ENCODE measurements at places on chromosomes 1 and 21. TPM values are rescaled to one million over a fixed set of nuclear protein-coding genes. Genes with fewer than 3 reads are reported as not detected.
A peak's percentile ranks its signal among the peaks of the same experiment; 100 is the strongest.

GRCh38 chr1:172599912-172600311 is 59.0 kb upstream of the FASLG start:
- no peak for DNase-seq

The S100A1 gene
- total RNA-seq, result not detected

The SAMD13 gene
- 1.6 TPM for total RNA-seq

- DNase-seq, result peak; percentile 62
Observed at GRCh38 chr1:147072482-147073432, 99.5 kb downstream of the PRKAB2 start.

The PDIK1L gene
- total RNA-seq, result 11.4 TPM

DNA sequence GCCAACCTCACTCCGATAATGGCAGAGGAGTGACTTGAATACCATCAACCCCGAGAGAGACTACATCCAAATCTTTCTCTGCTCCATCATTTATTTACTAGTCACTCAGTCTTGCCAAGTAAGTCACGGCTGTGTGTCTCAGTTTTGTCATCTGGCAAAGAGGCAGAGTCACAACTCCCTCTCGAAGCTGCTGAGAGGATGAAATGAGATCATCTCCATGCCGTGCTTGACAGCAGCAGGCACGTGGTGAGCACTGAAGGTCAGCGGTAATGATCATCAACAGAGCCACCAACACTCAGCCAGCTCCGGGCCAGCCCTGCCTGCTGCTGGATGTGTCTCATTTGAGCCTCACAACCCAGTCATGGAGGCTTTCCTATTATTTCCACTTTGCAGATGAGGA is 19.9 kb downstream of the ALDH4A1 start:
- no peak for DNase-seq

DNA sequence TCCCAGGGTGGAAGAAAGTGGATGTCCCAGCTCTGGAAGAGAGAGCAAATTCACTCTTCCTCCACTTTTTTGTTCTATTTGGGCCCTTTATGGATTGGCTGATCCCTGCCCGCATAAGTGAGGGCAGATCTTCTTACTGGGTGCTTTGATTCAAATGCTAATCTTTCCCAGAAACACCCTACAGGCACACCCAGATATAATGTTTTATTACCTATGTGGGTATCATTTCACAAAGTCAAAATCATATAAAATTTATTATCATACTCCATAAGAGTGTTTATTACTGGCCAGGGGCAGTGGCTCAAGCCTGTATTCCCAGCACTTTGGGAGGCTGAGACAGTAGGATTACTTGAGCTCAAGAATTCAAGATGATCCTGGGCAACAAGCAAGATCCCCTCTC is 16.9 kb upstream of the PLA2G4A start:
- no peak for DNase-seq

The ANXA9 gene
- total RNA-seq, result 1.2 TPM

The NEK2 gene
- total RNA-seq, result 0.35 TPM

- peak; percentile 90 for DNase-seq
Observed at GRCh38 chr21:34510148-34511142, 1.6 kb downstream of the KCNE1 start.

All from upper lobe of right lung (tissue), 1 donor.